Globus pallidus (tissue), 1 donor: ENCODE measurements at places on chromosomes 5 and 9.
A peak's percentile ranks its signal among the peaks of the same experiment; 100 is the strongest.

GRCh38 chr9:18566121-18566520, 92.2 kb downstream of the ADAMTSL1 start:
- DNase-seq, result no peak

DNA sequence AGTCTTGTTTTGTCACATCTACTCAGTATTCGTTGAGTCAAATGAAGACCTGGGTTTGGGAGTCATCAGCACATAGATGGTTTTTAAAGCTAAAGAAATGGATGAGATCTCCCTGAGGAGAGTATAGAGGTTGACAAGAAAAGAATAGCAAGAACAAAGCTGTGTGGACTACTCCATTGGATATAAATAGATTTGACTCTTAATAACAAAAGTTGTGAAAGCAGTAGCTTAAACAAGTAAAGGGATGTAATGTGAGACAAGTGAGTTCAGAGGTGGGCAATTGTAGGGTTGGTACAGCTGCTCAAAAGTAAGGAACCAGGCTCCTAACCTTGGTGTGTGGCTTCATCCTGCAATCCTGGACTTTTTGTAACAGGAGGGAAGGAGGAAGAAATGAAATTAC, 49.3 kb downstream of the CSNK1G3 start:
- DNase-seq, result no peak

- DNase-seq, result no peak
Observed at GRCh38 chr9:10251490-10251889, 361.3 kb downstream of the PTPRD start.

DNA sequence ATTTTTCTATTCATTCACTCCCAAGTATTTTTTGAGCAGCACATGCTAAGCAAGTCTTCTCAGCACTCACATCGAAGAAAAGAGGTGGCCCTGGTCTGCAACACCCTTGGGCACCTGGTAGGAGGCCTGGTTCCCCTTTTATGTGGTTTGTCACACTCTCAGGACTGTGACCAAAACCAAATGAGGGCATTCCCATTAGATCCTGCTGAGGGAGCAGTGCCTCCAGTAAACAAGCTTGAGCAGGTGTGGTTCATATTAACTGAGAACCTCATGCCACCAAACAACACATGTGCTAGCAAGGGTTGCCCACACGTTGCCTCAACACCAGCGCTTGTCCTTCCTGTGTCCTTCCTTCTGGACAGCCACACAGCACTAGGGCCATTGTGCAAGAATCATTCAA, 26.9 kb upstream of the SYK start:
- DNase-seq, result no peak

GRCh38 chr5:153658149-153658548, 167.7 kb downstream of the GRIA1 start:
- DNase-seq, result no peak

GRCh38 chr9:28086881-28087280, 513.6 kb upstream of the C9orf72 start:
- DNase-seq, result no peak

DNA sequence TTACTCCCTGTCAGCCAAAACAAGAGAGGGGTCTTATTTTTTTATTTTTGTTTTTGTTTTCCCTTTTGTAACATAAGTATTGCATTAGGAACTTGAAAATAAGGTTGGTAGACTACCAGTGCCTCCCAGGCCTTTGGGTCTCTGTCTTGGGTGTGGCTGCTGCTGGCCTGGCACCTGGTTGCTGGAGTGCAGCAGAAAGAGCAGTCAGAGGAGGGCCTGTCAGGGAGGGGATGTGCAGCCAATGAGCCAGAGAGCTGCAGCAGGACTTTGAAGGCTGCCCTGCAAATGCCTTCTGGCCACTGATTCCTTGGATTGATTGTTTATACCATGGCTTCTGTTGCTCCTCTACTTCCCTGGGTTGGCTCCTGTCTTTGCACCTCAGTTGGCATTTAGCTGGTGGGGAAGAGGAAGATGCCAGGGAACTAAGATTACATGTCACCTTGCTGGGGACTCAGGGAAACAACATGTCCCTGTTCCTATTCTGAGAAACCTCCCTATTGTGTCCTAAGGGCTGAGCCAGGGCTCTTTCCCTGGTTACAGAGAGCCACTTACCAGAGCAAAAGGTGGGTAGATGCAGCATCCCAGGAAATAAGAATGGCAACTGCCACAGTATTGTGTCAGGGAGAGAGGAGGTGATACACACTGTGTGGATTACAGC, 66.6 kb downstream of the ANGPTL2 start:
- no peak for DNase-seq

GRCh38 chr9:73229543-73229942, 77.9 kb downstream of the ANXA1 start:
- no peak for DNase-seq

DNA sequence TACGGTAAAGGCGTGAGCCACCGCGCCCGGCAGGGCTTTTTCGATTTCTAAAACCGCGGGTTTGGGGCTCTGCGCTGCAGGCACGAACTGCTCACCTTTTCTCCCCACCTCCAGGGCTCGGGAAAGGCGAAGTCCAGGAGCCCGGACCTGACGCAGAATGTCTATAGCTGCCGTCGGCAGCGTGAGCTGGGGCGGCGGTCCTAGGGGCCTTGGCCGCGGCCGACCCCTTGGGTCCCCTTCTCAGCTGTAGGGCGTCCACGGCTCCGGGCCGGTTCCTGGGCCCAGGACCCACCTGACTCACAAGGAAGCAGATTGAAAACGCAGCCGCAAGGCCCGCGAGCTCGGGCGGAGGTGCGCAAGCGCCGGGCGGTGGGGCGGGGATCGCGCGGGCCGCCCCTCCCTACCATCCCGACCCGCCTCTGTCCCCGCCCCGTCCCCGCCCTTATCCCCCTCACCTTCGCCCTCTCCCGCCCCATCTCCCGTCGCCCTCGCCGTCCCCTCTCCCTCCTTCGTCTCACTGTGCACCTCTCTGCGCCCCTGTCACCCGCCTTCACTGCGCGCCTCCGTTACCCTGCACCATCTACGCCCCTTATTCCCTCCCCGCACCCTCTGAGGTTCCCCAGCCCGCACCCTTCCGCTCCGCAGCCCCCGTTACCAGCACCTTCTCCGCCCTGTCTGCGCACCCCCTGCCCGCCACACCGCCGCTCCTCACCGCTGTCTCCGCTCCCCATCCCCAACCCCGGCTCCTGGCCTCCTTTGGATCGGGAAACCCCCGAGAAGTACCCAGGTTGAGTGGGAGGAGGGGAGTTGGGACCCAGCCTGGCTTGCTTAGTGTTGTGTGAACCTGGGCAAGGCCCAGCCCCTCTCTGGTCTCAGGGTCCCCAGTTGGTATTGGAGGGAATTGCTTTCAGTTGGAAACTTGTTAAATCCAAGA, at the start of gene HDHD3:
TSS of gene HDHD3 (minus strand) at position 353 of the 934 bp plus-strand sequence. CDS start 2,632 bp downstream, outside the sequence.
- peak; percentile 63 for DNase-seq

- DNase-seq, result no peak
Observed at GRCh38 chr9:73199886-73200285, 48.2 kb downstream of the ANXA1 start.

DNA sequence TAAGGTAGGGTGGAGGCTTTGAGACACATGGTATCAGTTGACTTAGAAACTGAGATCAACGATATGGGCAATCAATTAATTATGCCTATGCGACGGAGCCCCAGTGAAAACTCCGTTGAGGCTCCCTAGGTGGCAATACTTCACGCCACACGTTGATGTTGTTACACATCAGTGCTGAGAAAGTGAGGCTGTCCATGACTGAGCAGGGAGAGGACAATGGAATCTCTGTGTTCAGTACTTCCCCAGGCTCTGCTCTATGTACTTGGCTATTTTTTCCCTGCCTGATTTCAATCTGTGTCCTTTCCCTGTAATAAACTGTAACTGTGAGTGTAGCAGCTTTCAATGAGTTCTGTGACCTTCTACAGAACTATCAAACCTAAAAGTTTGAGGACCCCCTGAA, 211.7 kb downstream of the SNCAIP start:
- DNase-seq, result no peak

DNA sequence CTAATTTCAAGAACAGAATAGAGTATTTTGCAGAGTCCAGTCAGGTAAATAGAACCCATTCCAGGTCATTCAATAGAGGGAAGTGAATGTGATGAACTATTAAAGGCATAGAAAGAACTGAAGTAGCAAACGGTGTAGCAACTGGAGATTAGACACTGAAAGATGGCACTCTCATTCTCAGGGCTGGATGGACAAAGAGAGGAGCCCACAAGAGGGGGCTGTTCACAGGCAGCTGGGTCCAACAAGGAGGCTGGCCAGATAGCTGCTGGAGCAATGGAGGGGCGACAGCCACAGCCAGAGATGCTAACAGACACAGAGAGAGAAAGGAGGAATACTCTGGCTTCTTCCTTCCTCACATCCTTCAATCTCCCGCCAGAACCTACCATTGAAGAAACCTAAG, 93.1 kb upstream of the SMARCA2 start:
- DNase-seq, result no peak

- DNase-seq, result no peak
Observed at GRCh38 chr5:5985332-5985731, 393.0 kb downstream of the MED10 start.

DNA sequence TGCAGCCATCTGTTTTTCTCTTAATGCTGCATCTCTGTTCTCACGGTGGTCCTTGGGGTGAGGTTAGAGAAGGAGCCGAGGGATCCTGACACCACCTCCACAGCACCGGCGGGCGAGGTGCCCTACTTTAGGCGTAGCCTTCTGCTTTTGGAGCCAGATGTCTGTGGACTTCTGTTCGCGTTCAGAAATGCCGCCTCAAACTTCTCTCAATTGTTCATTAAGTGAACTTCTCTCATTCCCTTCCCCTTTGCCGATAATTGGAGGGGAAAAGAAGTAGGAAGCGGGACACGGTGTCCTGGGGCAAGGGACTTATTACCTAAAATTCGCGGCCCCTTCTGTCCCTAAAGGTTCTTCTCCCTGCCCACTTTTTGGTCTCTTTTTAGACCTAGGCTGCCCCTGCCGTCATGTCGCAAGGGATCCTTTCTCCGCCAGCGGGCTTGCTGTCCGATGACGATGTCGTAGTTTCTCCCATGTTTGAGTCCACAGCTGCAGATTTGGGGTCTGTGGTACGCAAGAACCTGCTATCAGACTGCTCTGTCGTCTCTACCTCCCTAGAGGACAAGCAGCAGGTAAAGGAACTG, 455 bp downstream of the KIF20A start:
- DNase-seq, result no peak

DNA sequence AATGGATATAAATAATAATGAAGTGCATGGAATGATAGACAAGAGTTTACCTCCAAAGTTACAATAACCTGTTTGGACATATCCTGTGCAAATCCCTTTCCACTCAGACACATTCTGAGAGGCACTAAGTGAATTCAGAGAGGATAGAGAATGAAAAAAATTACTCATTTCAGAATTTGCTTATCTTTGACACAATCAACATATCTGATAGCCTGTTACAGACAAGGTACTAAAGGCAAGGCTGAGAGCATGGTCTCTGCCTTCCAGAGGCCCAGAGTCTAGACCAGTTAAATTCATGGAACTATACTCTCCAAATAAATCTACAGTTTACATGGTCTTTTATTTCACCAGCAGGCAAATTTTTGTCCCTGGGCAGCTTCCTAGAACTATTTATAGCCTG, 371.8 kb upstream of the PTGER4 start:
- no peak for DNase-seq

- no peak for DNase-seq
Observed at GRCh38 chr5:171268700-171269620, 40.1 kb upstream of the TLX3 start.

DNA sequence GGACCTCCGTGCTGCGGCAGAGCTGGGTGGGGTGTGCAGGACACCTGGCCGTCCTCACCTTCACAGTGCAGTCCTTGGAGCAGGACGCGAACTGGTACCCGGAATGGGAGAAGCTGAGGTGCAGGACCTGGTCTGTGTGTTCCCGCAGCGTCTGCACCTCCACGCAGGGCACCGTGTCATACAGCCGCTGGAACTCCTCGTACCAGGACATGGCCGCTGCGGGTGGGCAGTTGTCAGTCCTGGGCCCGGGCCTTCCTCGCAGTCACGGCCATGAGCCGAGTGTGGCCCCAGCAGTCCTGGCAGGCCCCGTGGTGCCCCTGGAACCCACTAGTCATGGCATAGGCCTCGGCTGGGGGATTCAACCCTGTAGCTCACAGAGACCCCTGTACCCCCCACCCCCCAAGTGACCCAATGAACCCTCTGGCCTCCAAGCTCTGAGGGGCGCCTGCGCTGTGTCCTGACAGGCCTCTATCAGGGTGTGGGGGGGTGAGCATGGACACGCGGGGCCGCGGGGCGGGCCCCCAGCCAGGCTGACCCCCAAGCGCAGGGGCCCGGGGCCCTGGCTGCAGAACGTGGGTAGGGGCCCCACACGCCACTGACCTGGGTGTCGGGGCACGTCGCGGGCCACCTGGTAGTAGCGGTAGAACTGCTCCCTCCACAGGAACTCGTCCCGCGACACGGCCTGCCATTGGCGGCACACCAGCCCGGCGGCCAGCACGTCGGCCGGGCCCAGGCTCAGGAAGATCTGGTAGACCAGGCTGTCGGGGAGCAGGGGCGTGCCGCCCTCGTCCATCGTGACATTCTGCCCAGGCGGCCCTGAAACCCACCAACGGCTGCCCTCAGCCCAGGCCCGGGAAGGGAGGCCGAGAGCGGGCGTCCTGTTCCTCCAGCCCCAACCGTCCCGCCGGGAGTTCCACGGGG, 987 bp downstream of the FBXW5 start:
- DNase-seq, result no peak

- peak; percentile 72 for DNase-seq
Observed at GRCh38 chr5:54217826-54218503, 92.4 kb downstream of the ARL15 start.

GRCh38 chr5:74638970-74639806, 1.3 kb downstream of the ENC1 start:
- DNase-seq, result no peak

GRCh38 chr9:68567565-68567964, 26.9 kb upstream of the TMEM252 start:
- DNase-seq, result no peak

GRCh38 chr5:115962239-115962564, at the start of gene LVRN:
Gene LVRN (plus strand): TSS chr5:115962475. CDS start chr5:115962618, 143 bp downstream.
- DNase-seq, result no peak

DNA sequence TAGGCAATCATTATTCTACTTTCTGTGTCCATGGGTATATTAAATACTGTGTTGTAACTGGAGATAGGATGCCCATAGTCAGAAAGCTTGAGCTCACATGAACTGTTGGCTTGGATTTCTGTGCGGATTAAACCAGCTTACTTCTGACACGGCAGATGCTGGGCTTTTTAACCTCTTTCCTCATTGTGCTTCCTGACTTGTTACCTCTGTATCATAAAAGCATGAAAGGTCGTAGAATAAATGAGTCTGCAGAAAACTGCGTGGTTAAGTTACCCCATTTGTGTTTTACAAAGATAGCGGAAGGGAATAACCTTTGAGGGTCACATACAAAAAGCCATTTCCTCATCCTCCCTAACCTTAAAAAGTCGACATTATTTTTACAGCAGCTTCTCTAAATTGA, 199.5 kb upstream of the DMRT1 start:
- DNase-seq, result no peak

DNA sequence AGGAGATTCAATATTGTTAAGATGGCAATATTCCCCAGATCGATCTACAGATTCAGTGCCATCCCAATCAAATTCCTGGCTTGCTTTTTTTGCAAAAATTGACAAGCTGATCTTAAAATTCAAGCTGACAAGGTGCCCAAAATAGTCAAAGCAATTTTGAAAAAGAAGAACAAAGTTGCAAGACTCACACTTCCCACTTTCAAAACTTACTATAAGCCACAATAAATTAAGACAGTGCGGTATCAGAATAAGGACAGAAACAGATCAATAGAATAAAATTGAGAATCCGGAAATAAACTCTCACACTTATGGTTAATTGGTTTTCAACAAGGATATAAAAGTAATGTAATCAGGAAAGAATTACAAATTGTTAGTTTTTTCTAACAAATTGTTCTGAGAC, 97.1 kb downstream of the NRG2 start:
- no peak for DNase-seq
